ENCODE measurements at places on chromosomes 3 and 15.

DNA sequence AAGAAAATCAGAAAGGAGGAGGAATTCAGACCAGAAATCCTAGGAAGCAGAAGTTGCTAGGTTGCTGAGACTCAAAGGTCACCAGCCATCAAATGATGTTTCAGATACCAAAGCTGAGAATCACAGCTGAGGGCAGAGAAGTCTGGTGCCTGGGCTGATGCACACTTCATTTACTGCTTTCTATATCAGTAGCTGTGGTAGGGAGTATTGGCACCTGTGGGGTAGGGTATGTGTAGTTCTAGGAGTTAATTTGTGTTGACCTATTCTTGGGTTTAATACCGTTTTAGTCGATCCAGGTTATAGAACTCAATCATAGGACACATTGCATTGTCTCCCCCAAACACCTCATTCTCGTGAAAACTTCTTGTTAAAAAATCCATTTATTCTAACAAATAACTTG, 529.6 kb downstream of the AGBL1 start:
- DNase-seq = no peak

GRCh38 chr3:154244644-154245043, 79.6 kb downstream of the DHX36 start:
- DNase-seq = no peak

DNA sequence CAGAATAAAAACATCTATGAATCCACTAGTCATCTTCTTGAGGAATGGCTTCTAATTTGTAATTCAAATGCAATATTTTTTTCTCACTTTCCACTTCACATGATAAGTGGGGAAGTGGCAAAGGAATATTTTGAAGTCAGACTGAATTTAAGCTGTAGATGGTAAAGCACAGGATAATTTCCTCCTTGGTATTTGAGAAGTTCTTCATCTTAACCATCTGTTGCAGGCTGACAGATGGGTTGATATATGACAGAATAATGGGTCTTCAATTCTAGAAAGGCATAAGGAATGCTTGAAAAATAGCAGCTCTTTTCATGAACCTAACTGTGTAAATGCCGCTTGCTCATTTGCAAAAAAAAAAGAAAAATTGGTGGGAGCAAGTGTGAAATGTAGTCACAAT, 66.5 kb upstream of the SNTN start:
- DNase-seq = no peak

GRCh38 chr3:140406655-140407054, 271.2 kb upstream of the TRIM42 start:
- DNase-seq = no peak

- no peak for DNase-seq
Observed at GRCh38 chr3:58058361-58059263, 50.4 kb downstream of the FLNB start.

DNA sequence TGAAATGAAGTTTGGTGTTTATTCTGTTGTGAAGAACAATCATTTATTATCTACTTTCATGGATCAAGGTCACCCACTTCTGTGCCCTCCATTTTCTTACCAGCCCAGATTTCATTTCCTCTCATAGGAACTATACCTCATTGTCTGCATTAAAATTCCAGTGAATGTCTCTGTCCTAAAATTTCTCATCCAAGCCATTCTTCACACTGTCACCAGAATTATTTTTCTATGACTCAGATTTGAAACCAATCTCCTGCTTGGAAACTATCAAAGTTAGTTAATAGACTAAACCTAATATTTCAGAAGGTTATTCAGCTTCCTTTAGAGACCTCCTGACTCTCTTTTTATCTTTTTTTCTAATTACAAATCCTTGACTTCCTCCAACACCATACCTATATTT, 364.1 kb upstream of the CBLB start:
- no peak for DNase-seq

- DNase-seq = no peak
Observed at GRCh38 chr3:40593351-40593750, 68.6 kb downstream of the ZNF621 start.

DNA sequence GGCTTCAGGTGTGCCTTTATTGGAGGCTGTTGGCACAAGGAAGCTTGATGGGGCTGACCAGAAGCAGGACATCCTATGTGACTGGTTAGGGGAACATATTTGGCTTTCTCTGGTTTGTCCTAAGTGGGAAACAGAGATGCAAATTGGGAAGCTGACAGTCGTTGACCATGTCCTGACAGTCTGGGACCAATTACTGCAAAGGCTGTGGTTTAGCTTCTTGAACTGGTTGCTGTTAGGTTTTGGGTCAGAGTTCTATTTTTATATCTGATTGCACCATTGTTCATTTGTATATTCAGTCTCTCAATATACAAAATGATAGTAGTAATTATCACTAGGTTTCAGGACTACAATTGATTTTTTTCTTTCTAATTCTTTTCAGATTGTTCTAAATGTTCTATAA, 36.8 kb downstream of the SNTN start:
- DNase-seq = no peak

- DNase-seq = no peak
Observed at GRCh38 chr3:112297714-112298113, 3.7 kb upstream of the SLC9C1 start.

DNA sequence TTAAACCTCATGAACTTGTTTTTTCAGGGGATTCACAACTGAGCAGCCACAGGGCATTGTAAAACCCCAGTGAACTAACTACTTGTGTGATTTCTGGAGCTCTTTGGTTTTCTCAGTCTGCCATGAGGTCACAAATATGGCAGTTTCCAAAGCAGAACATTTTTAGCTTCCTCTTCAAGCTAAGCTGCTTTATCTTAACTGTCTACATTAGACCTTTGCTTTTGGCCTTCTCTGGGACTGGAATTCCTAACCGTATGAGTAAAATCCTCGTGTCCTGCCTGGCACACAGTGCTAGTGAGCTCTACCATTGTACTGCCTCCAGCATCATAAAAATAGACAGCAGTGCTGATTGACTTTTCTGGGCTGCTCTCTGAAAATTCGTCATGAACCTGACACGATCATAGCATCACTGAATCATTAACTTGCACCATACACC, 22.1 kb downstream of the CDIN1 start:
- DNase-seq = no peak

DNA sequence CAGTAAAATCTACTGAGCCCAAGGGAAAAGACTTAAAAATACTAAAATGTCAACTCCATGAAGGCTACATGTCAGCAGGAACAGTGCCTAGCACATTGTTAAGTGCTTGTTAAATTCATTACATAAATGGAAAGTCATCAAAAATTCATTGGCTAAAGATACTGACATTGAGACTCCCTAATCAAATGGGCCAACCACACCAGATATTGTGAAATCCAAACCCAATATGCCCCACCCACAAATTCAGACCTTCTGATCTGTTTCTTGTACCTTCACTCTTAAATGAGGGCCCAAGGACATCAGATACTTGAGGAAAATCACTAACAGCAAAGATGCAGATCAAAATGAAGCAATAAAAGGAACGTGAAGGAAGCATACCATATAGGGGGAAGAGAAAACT, 20.7 kb downstream of the MRPS22 start:
- no peak for DNase-seq

- no peak for DNase-seq
Observed at GRCh38 chr3:110569073-110569472, 502.5 kb upstream of the NECTIN3 start.

DNA sequence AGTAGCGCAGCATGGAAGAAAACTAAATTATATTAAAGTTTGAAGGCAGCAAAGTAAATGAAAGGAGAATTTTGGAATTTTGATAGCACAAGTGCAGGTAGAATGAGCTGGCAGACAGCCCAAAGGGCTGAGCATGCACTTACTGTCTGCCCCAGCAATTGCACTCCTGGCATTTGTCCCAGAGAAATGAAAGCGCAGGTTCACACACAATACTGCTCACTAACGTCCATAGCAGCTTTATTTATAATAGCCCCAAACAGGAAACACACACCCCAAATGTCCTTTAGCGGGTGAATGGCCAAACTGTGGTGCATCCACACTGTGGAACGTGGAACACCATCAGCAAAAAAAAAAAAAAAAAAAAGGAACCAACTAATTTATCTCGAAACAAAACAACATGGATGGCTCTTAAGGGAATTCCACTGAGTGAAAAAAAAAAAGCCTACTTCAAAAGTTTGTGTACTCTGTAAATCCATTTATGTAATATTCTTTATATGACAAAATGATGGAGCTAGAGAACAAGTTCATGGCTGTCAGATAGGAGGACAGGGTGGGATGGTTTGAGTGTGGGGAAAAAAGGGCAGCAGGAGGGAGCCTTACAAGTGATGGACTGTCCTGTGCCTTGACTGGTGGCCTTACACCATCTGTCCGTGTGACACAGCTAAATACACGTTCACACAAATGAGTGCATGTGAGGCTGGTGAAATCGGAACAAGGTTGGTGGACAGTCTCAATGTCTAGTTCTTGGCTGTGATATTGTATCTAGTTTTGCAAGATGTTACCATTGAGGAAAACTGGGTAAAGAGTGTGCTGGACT, 6.0 kb upstream of the TM2D3 start:
- no peak for DNase-seq

- DNase-seq = no peak
Observed at GRCh38 chr3:156300371-156300770, 180.0 kb downstream of the KCNAB1 start.

DNA sequence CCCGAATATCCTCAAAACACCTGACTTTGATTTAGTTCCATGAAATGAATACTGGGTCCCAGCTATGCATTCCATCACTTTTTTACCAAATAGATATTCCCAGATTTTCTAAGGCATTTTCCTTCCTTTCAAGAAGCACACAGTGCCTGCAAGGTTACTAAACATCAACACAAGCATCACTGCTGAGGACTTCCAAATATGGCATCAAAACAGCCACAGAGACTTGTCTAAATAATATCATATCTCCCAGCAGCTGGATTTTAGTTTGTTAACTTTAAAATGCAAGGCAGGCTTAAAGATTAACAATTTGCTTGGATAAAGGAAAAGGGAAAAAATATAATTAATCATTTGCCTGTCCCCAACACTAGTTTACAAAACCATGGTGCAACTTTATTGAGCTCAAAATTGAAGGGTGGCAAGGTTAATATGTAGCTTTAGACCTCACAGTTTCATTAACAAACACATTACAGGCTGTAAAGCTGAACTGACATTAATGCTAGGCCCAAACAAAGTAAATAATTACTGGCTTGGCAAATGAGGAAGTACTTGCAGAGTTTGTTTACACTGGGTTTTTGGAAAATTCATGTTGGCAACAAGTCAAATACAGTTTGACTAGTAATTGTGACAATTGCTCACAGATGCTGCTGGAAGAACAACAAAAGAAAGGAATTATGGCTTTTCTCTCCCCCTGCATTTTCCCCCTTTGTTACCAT, 401.7 kb upstream of the CDIN1 start:
- peak; percentile 69 for DNase-seq

GRCh38 chr15:70060993-70061305, 36.8 kb downstream of the TLE3 start:
- no peak for DNase-seq

GRCh38 chr3:57959423-57960173, 48.6 kb upstream of the FLNB start:
- no peak for DNase-seq

DNA sequence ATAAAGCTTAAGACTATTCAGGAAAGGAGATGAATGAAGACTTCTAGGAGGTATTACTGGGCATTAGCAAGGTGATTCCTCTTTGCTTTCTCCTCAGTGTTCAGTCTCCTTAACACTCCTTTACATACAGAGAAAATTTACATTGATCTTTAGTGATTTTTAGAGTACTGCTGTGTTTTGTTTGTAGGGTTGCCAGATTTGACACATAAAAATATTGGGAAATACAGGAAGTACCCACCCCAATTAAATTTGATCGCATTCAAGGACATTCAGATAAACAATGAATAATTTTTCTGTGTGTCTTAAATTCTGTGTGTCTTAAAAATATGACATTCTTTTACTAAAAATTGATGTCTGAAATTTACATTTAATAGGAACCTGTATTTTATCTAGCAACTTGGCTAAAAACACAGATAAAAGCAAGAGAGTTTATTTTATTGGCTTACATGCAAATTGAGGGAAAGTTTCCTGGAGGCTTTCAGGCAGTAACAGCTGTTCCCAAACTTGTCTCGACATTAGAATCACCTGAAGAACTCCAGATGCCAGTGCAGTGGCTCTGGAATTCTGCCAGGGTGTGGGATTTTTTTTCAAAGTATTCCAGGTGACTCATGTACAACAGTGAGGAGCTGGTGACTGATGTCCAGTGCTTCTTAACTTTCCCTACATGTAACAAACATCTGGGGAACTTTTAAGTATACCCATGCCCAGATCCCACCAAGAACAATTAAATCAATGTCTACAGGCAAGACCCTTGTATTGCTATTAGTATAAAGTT, 23.4 kb upstream of the PLOD2 start:
- DNase-seq = no peak

DNA sequence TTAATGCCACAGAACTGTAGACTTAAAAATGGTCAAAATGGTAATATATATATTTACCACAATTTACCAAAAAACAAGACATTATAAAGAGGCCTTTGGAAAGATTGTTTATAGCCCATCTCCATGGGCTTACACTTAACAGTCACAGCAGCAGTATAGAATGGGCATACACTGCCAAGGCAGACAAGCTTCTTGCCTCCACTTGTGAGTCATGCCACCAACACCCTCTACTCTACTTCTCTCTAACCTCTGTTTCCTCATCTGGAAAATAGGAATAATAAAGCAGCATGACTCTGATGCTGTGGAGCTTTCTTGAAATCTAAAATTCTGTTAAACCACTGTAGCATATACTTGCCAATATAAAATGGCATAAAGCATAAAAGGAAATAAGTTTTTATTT, 14.4 kb upstream of the GPR156 start:
- DNase-seq = no peak

DNA sequence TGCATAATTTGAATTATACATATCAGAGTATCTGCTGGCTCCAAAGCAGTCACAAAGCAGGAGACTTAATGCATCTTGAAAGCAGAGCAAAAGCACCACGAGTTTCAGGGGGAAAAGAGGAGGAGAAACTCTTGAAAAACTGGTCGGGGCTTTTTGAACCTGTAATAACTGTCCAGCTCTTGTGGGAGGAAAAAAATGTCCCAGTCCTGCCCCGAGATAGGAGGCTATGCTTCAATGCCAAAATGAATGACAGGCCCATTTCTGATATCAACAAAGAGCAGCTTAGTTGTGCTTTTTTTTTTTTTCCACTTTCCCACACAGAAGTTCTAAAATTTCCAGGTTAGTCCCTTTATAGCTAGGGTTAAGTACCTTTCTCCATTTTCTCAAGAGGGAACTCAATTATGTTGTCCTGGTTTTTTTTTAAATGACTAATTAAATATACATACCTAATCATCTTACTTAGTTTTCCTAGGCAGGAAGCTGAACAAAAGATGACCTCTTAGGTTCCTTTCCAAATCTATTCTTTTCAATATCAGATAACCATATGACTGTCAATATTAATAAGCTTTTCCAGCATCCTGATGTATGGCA, 120.2 kb downstream of the TFDP2 start:
- DNase-seq = no peak

GRCh38 chr3:141388395-141388794, 20.1 kb downstream of the ZBTB38 start:
- no peak for DNase-seq

GRCh38 chr3:27570421-27571106, 86.4 kb upstream of the SLC4A7 start:
- DNase-seq = no peak

- DNase-seq = no peak
Observed at GRCh38 chr3:7190095-7190494, 329.2 kb downstream of the GRM7 start.

GRCh38 chr15:67225336-67225735, 29.1 kb downstream of the AAGAB start:
- DNase-seq = no peak

GRCh38 chr3:186057594-186057993, 51.3 kb downstream of the ETV5 start:
- DNase-seq = no peak

GRCh38 chr3:71916747-71917369, 131.9 kb upstream of the PROK2 start:
- DNase-seq = no peak

- no peak for DNase-seq
Observed at GRCh38 chr15:100265641-100266035, 76.1 kb downstream of the ADAMTS17 start.
